ENCODE measurements at places on chromosomes 5 and 9. TPM values are rescaled to one million over a fixed set of nuclear protein-coding genes. Genes with fewer than 3 reads are reported as not detected.

DNA sequence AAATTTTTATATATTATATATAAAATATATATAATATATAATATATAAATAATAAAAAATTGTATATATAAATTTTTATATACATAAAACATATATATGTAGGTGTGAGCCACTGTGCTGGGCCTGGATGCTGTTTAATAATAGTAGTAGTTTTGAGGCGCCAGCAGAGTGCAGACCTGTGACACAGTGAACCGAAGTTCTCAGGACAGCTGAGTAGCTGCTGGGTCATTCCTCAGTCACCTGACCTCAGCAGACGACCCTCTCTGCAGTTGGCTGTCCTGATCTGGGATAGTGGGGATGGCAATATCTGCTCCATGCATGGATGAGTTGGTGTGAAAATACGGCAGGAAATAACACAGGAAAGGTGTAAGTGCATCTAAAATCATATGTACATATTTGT, 3.3 kb upstream of the SNX18 start:
- no peaks in the 10 kb centered on the region for H3K36me3 ChIP-seq
- peaks cover 6% of the 10 kb centered on the region for H3K4me1 ChIP-seq
- no peaks in the 10 kb centered on the region for H3K27me3 ChIP-seq
- no peak overlapping the region for H3K4me3 ChIP-seq

The IFNB1 gene
- total RNA-seq = not detected

The LRRC70 gene
- 9.5 TPM for total RNA-seq

The CORO2A gene
- total RNA-seq = 1.4 TPM

- no peaks in the 10 kb centered on the region for H3K36me3 ChIP-seq
- H3K27me3 ChIP-seq = no peaks in the 10 kb centered on the region
- no peak overlapping the region for H3K27ac ChIP-seq
- no peak for DNase-seq
Measured at GRCh38 chr5:171650597-171650996, 135.0 kb upstream of the SMIM23 start.

DNA sequence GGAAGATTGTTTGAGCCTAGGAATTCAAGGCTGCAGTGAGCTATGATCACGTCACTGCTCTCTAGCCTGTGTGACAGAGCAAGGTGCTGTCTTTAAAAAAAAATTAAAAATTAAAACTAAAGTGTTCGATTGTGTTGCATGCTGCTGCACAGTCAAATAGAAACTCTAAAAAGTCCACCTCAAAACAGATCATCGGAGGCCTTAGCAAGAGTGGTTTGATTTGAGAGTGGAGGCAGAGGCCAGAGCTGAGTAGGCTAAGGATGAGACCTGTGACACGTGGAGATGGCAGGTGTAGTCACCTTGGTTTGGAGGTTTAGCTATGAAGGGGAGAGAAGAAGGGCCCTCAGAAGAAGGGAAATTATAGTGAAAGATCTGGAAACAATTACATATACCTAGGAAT, 2.8 kb upstream of the PTPDC1 start:
- H3K27ac ChIP-seq = no peak overlapping the region
- no peaks in the 10 kb centered on the region for H3K27me3 ChIP-seq
- no peaks in the 10 kb centered on the region for H3K4me1 ChIP-seq
- H3K36me3 ChIP-seq = no peaks in the 10 kb centered on the region

DNA sequence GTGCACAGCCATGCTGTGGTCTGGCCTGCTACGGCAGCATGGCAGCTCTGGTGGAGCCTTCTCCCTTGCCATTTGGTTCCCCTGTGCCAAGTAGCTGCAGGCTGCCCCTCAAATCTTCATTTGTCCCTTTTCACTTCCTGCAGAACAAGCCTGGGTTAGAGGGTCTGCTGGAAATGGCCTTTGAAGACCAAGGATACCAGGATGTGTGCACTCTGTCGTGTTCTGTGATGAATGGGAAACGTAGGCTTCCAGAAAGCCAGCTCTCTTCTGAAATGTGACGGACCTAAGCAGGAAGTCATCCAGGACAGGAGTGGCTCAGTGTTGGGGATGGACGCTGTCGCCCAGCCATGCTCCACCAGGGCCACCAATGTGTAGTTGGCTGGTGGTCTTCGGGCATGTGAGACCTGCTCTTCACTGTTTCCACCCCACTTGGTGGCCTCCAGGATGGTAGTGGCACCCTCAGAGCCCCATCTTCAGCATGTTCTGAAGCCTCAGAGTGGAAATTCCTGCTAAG, 3.4 kb upstream of the POMT1 start:
- DNase-seq = no peak
- H3K4me3 ChIP-seq = no peak overlapping the region
- H3K27me3 ChIP-seq = no peaks in the 10 kb centered on the region
- H3K4me1 ChIP-seq = peaks cover 7% of the 10 kb centered on the region

DNA sequence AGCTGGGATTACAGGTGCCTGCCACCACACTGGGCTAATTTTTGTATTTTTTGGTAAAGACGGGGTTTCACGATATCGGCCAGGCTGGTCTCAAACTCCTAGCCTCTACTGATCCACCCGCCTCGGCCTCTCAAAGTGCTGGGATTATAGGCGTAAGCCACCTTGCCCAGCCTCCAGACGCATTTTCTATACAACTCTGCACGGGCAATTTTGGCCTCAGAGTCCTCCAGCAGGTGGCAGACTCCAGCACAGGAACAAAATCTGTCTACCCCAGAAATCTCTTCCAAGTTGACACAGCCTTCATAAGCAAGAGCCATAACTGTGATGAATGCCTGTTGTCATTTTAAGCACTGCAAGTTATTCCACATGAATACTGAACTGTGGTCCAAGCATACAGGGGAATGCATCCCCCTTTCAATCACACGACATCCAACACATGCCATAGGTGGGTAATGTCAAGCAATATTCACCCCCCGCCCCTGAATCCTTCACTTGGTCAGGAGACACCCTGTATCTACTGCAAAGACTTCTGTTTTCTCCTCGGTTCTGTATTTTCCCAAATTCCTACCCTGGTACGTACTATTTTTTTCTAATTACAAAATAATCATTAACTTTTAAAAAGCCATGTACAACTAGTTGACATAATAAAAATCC, 50.8 kb downstream of the ALDH7A1 start:
- no peak overlapping the region for H3K27ac ChIP-seq
- no peaks in the 10 kb centered on the region for H3K27me3 ChIP-seq
- no peaks in the 10 kb centered on the region for H3K36me3 ChIP-seq
- no peak overlapping the region for H3K4me3 ChIP-seq

DNA sequence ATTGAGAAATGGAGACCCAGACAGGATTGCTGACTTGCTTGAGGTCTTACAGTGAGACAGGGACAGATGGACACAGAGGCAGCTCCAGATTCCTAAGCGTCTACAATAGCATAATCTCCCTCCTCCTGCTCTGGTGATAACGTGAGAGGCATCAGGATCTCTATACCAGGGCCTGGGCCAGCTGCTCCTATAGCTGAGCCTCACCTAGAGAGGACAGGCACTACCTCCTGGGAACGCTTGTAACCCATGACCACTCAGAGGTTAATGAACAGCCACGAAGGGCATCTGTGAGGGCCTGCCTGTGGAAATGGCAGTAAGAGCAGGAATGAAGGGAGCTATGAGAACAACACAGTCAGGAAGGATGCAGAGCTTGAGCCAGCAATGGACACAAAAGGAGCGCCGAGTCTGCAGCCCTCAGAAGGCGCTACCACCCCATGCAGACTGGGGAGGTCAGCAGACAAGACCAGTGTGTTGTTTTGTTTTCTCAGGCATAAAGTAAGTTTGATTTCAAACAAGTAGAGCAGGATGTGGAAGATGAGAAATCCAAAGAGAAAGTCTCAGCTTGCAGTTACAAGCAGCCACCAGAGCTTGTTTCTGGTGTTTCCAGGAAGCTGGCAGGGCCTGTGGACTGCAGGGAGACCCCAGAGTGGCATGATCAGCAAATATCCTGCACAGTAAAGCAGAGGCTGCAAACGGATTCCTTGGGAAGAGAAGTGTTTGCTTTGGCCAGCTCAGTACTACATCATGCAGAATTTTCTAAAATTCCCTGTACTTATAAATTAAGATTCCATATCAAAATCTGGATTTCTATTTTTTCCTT, 17.4 kb downstream of the ANKS6 start:
- H3K4me1 ChIP-seq = no peaks in the 10 kb centered on the region
- H3K4me3 ChIP-seq = no peak overlapping the region

The LOX gene
- 22.4 TPM for total RNA-seq

The MINAR2 gene
- total RNA-seq = not detected

GRCh38 chr5:6584101-6584645, 48.7 kb downstream of the NSUN2 start:
- peaks cover 50% of the 10 kb centered on the region for H3K27me3 ChIP-seq
- no peak overlapping the region for H3K4me3 ChIP-seq
- DNase-seq = no peak
- H3K27ac ChIP-seq = no peak overlapping the region
- no peaks in the 10 kb centered on the region for H3K36me3 ChIP-seq

GRCh38 chr5:7419846-7420245, 23.9 kb downstream of the ADCY2 start:
- H3K27me3 ChIP-seq = no peaks in the 10 kb centered on the region
- no peaks in the 10 kb centered on the region for H3K36me3 ChIP-seq
- H3K4me3 ChIP-seq = no peak overlapping the region
- H3K4me1 ChIP-seq = no peaks in the 10 kb centered on the region
- H3K27ac ChIP-seq = no peak overlapping the region
- no peak for DNase-seq

The HSD17B3 gene
- total RNA-seq = not detected

The DRD1 gene
- total RNA-seq = under 0.01 TPM

The ABCA1 gene
- 57.0 TPM for total RNA-seq

GRCh38 chr5:59816654-59817300, 76.7 kb downstream of the PDE4D start:
- H3K27me3 ChIP-seq = no peaks in the 10 kb centered on the region
- no peaks in the 10 kb centered on the region for H3K4me1 ChIP-seq
- no peak overlapping the region for H3K4me3 ChIP-seq
- DNase-seq = no peak
- H3K36me3 ChIP-seq = no peaks in the 10 kb centered on the region
- no peak overlapping the region for H3K27ac ChIP-seq

The ZNF462 gene
- total RNA-seq = 36.4 TPM

DNA sequence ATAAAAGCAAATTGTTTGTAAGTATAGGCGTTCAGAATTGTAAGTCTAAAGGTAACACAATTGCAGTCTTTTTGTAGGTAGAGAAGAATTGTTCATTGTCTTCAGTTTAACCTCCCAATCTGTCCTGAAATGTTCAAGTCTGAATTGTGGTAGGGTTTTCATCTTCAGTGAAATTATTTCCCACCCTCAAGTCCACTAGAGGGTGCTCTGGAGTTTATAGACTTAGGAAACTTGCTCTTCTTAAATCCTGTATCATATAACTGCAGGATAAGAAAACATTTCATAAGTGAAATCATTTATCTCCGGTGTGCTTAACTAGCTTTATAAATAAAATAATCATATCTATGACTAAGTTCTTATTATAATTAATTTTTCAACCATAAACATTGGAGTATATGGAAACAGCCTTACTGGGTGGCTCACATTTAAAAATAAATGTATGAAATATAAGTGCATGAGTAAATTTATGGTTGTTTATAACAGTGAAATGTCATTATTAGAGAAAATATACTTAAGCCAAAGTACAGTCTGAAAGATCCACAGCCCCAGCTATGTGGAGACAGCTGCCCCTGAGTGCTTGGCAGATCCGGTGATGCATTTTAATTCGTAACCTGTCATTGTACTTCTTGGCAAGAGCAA, 182.4 kb upstream of the OTULINL start:
- peaks cover 6% of the 10 kb centered on the region for H3K4me1 ChIP-seq
- no peak overlapping the region for H3K27ac ChIP-seq
- no peaks in the 10 kb centered on the region for H3K36me3 ChIP-seq
- H3K4me3 ChIP-seq = no peak overlapping the region
- H3K27me3 ChIP-seq = no peaks in the 10 kb centered on the region

GRCh38 chr5:169895926-169896325, 84.4 kb downstream of the INSYN2B start:
- H3K4me1 ChIP-seq = peaks cover 7% of the 10 kb centered on the region
- no peaks in the 10 kb centered on the region for H3K27me3 ChIP-seq
- DNase-seq = no peak
- H3K36me3 ChIP-seq = no peaks in the 10 kb centered on the region
- H3K27ac ChIP-seq = peak overlapping the region; percentile 40
- H3K4me3 ChIP-seq = no peak overlapping the region

- DNase-seq = no peak
- no peak overlapping the region for H3K27ac ChIP-seq
- H3K27me3 ChIP-seq = no peaks in the 10 kb centered on the region
- no peak overlapping the region for H3K4me3 ChIP-seq
- H3K36me3 ChIP-seq = no peaks in the 10 kb centered on the region
Measured at GRCh38 chr5:122181863-122182262, 52.5 kb downstream of the ZNF474 start.

The PCDHGC4 gene
- 2.6 TPM for total RNA-seq

The N4BP3 gene
- total RNA-seq = 0.32 TPM

The POU4F3 gene
- not detected for total RNA-seq

GRCh38 chr5:108615216-108615615, 132.5 kb upstream of the FER start:
- H3K27ac ChIP-seq = no peak overlapping the region
- no peak overlapping the region for H3K4me3 ChIP-seq
- no peaks in the 10 kb centered on the region for H3K27me3 ChIP-seq
- no peak for DNase-seq

GRCh38 chr5:20497356-20497755, 509.4 kb upstream of the CDH18 start:
- no peak overlapping the region for H3K27ac ChIP-seq
- DNase-seq = no peak
- H3K27me3 ChIP-seq = no peaks in the 10 kb centered on the region
- no peaks in the 10 kb centered on the region for H3K4me1 ChIP-seq
- no peaks in the 10 kb centered on the region for H3K36me3 ChIP-seq

The F12 gene
- total RNA-seq = 2.6 TPM

The RFK gene
- 12.2 TPM for total RNA-seq

DNA sequence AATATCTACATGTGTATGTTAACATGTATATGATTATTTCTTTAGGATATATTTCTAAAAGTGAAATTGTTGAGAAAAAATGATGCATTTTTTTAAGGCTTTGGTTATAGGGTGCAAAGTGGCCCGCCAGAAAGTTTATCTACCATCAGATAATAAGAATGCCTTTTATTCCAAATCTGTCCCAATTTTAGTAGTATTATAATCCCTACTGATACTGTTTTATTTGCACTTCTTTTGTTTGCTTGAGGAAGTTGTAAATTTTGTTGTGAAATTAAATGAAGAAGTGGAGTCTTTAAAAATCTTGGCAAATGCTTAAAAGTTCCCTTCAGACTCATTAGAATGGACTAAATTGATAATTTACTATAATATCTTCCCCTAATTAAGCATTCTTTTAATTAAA, 73.0 kb downstream of the NIPBL start:
- no peaks in the 10 kb centered on the region for H3K27me3 ChIP-seq
- H3K4me3 ChIP-seq = no peak overlapping the region
- H3K4me1 ChIP-seq = no peaks in the 10 kb centered on the region

- no peak overlapping the region for H3K27ac ChIP-seq
- H3K36me3 ChIP-seq = no peaks in the 10 kb centered on the region
- H3K4me1 ChIP-seq = no peaks in the 10 kb centered on the region
- DNase-seq = no peak
Measured at GRCh38 chr5:87898574-87898973, 370.1 kb downstream of the TMEM161B start.

The ORM2 gene
- 2.9 TPM for total RNA-seq

The PCDHB5 gene
- total RNA-seq = 9.8 TPM

DNA sequence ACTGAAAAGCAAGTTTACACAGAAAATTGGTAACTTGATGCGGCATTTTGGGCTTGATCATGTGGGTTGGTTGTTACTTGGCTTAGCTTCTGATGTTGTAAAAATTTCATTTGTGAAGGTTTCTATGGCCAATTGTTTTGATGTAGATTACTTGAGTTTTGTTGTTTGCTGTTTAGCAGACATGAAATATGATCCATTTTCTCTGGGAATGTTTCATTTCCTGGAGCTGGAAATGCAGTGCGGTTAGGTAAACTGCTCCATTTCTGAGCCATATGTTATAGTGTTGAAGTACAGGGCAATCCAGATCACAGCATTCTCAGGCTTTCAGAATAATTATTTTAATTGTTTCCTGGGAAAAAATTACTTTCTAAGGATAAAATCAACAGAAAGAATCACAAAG, 396.9 kb downstream of the ENC1 start:
- no peaks in the 10 kb centered on the region for H3K4me1 ChIP-seq
- H3K4me3 ChIP-seq = no peak overlapping the region

All from breast epithelium (tissue), 4 donors.